ENCODE measurements at places on chromosomes 11 and 22. TPM values are rescaled to one million over a fixed set of nuclear protein-coding genes. Genes with fewer than 3 reads are reported as not detected.

GRCh38 chr11:96178887-96179279 lies 164.1 kb downstream of the MAML2 start:
- no peak for DNase-seq

GRCh38 chr11:99716302-99716701 lies 695.6 kb downstream of the CNTN5 start:
- DNase-seq, result no peak

- peak; percentile 51 for DNase-seq
Measured at GRCh38 chr11:131688048-131688693, 317.8 kb downstream of the NTM start.

GRCh38 chr11:134634897-134635831 lies 223.1 kb upstream of the B3GAT1 start:
- DNase-seq, result peak; percentile 24

- DNase-seq, result no peak
Measured at GRCh38 chr11:45187375-45187774, 40.9 kb downstream of the PRDM11 start.

DNA sequence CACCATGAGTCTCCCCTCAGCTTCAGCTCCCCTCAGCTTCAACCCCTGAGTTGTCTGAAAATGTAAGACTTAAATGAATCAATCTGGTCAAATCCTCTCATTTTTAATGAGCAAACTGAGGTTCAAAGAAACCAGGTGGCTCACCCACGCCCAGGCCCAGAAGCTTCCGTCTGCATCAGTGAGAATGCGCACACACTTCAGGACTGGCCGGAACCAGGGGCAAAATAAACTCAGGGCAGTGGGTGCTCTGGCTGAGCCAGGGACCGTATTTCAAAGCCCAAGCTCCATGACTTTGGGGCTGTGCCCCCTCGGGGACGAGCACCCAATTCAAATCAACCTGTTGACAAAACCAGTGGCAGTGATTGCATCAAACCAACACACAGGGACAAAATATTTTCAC lies 3.1 kb downstream of the SULT4A1 start:
- DNase-seq, result no peak

DNA sequence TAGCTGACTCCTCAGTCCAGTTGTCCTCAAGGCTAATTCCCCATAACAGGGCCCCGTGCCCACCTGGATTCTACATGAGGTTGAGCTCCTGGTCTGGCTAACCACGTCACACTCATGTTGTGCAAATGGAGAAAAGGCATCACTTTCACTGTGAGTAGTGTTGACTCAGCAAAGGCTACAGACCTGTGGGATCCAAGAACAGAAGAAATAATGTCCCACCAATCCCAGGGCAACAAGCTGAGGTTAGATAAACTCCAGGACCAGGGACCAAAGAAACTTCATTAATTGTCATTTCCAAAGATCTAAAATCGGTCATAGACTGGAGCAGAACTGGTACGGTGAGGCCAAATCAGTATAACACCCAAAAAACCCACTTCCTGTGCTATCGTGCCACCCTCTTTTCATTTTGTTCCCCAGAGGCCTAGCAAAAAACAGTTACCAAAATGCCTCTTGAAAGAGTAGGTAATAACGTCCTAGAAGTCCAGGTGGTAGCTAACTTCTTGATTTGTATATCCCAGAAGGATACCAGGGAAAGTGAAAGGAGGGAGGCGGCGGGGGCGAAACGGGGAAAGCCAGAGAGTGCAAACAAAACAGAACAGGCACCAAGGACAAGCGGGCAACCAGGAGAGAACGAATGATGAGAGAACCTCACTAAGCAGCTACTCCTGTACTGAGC lies 1.4 kb downstream of the PCSK7 start:
- DNase-seq, result no peak

- DNase-seq, result peak; percentile 41
Measured at GRCh38 chr11:78231962-78232501, 43.3 kb downstream of the USP35 start.

GRCh38 chr11:44398266-44399030 lies 88.5 kb upstream of the ALX4 start:
- DNase-seq, result no peak

DNA sequence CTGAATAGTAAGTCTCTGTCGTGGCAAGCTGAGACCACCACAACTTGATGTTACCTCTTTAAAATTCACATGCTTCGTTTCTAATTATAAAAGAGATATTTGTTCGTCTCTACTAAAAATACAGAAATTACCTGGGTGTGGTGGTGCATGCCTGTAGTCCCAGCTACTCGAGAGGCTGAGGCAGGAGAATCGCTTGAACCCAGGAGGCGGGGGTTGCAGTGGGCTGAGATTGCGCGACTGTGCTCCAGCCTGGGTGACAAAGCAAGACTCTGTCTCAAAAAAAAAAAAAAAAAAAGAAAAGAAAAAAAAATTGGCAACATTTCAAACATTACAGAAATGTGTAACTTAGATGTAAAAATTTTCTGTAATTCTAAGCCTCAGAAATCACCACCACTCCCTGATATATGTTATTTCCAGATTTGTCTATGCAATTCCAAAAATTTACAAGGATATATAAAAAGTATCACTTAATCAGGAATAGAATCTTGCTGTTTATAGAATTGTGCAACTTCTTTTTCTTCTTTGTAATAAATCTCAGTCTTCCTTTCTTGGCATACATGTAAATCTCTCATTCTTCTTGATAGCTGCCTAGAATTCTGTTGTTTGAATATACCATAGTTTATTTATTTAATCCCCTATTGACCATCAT lies 37.3 kb downstream of the C11orf96 start:
- DNase-seq, result no peak

- no peak for DNase-seq
Measured at GRCh38 chr22:19376971-19377370, 54.6 kb downstream of the HIRA start.

- DNase-seq, result no peak
Measured at GRCh38 chr11:117160826-117161225, 16.7 kb downstream of the PAFAH1B2 start.

- no peak for DNase-seq
Measured at GRCh38 chr11:77055913-77056312, 10.9 kb upstream of the CAPN5 start.

- DNase-seq, result no peak
Measured at GRCh38 chr22:39666926-39667325, 96.4 kb downstream of the CACNA1I start.

DNA sequence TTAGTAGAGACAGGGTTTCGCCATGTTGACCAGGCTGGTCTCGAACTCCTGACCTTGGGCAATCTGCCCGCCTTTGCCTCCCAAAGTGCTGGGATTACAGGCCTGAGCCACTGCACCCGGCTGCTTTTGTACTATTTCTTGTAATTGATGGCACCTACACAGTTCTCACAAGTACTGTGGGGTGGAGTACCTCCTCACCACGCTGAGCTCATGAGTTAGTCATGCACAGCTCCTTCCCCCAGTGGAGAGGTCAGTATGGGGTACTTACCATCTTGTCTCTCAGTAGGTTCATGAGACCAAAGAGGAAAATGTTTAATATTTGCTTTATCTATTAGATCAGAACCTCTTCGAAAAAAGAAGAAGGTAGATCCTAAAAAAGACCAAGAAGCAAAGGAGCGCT lies 2.1 kb downstream of the MRPL40 start:
- no peak for DNase-seq

GRCh38 chr11:111001986-111002611 lies 243.4 kb upstream of the POU2AF2 start:
- DNase-seq, result no peak

DNA sequence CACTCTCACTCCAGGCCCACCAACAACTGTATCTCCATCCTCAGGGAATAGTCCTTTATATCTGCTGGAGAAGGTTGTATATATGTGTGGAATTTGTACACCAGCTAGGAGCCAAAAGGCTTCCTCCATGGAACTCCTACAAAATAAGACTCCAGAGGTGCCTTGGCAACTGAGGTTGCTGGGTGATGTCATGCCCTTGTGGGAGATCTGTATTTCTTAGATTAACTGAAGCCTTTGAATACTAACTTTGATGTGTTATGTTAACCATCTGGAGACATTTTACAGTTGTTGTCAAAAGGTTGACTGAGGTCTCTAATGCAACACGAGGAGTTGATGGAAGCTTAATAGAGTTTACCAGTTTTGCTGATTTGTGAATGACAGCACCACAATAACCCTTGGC lies 139.5 kb upstream of the TTC12 start:
- DNase-seq, result no peak

- DNase-seq, result no peak
Measured at GRCh38 chr11:73978576-73979086, 4.0 kb downstream of the UCP2 start.

XKR3 gene
- 1.9 TPM for total RNA-seq

CDKN1C gene
- 18.7 TPM for total RNA-seq

RPL3 gene
- 3,161 TPM for total RNA-seq

OR8A1 gene
- not detected for total RNA-seq

TP53AIP1 gene
- total RNA-seq, result 0.13 TPM

PRAME gene
- 323 TPM for total RNA-seq

CADM1 gene
- 62.4 TPM for total RNA-seq

SMIM35 gene
- total RNA-seq, result not detected

SLC22A6 gene
- not detected for total RNA-seq

OR51B2 gene
- total RNA-seq, result 0.83 TPM

MS4A6E gene
- total RNA-seq, result not detected
